Vagina (tissue), 2 donors: ENCODE measurements at places on chromosomes 16 and 17. TPM values are rescaled to one million over a fixed set of nuclear protein-coding genes. Genes with fewer than 3 reads are reported as not detected.

- DNase-seq: no peak
Observed at GRCh38 chr16:19857593-19858339, 26.9 kb downstream of the GPRC5B start.

DNA sequence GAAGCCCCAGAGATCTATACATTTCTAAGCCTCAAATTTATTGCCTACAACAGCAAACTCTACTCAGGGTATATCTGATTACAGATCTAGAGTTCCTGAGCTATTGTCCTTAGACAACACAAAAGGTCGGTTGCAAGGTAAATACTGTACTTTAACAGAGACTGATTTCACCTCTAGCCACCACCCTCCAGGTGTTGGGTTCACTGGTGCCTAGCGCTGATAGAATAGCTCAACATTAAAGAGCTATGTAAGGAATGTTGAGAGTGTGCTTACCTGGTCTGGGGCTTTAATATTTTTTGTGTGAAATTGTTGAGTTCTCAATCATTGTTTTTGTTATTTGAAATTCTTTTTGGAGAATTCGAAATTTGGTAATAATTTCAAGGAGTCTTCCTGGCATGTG, 277.0 kb upstream of the PSMD7 start:
- no peak for DNase-seq

- no peak for DNase-seq
Observed at GRCh38 chr17:48184721-48185120, 77.2 kb downstream of the SNX11 start.

- DNase-seq: no peak
Observed at GRCh38 chr17:44214230-44214494, 5.3 kb downstream of the UBTF start.

- DNase-seq: no peak
Observed at GRCh38 chr16:19710991-19711545, 7.0 kb downstream of the KNOP1 start.

DNA sequence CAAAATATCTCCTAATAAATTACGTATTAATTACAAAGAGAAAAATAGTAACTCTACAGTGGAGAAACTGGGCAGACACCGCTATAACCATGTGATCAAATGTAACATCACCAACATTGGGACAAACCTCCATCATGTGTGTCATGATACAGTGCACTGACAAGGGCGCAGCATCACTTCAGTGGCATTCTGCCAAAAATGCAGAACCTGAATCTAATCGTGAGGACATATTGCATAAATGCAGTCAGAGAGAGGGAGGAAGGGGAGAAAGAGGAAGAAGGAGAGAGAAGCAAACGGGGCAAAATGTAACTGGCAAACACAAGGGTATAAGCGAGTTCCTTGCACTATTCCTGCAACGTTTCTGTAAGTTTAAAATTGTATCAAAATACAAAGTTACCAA, 74.2 kb upstream of the MARCHF10 start:
- peak; percentile 22 for DNase-seq

DNA sequence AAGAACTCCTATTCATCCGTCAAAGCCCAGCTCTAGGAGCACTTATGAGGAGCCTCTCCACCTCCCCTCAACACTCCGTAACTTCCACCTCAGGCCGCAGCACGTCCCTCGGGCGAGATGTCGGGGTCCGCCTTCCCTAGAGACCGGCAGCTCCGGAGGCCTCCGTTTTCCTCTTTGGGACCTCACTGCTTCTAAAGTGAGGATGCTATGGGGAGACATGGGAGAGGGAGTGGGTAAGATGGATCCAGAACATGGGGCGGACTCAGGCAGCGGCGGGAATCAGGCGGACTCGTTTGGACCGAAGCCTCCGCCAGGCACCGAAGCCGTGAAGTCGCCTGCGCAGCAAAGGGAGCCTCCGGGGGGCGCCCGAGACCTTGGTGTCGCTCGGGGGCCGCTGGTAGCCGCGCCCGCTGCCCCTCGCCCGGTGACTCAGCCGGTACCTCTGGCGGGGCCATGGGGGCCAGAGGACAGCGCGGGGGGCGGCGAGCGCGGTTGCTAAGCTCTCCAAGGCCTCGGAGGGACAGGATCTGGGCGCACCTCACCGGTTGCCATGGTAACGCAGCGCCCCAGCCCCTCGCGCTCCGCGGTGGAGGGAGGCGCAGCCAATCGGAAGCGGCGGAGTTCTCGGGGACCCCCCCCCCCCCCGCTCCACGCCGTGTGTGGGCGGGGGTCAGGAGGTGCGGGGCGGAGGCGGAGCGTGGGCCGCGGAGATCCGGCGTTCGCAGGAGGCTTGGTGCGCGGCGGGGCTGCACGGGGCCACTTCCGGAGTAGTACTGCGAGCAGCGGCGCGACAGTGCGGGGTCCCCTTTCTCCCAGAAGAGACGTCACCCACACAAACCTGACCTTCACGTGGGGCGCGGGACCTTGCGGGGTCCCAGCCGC, 1.3 kb upstream of the HIC1 start:
- DNase-seq: no peak

DNA sequence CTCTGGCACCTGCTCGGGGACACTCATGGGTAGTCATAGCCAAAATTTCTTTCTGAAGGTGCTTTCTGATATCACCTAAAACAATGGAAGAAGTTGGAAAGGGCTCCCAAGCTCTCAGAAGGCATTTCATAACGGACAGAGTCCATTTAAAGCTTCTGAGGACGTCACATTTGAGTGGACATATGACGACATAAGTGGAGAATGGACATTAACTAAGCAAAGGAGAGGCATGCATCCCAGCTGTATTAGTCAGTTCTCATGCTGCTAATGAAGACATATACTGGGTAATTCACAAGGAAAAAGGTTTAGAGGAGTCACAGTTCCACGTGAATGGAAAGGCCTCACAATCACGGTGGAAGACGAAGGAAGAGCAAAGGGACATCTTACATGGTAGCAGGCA, 260.2 kb upstream of the DYNLRB2 start:
- DNase-seq: no peak

DNA sequence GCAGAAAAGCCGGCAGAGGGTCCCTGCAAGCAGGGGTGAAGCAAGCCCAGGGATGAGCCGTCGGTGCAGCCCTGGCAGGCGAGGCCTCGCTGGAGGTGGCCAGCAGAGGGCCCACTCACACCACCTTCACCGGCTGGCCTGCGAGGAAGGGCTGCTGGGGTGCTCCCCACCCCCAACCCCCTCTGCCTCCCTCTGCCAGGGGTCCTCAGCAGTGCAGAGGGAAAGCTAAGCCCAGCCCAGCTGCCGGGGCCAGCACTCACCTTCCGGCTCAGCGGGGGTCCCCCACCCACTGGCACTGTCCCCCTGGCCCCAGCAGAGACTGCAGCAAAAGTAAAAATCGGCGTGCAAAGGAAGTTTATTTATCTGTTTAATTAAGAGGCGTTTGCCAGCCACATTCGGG, 113.4 kb downstream of the ENGASE start:
- DNase-seq: no peak

GRCh38 chr17:64679710-64680216, 17.7 kb upstream of the SMURF2 start:
- no peak for DNase-seq

GRCh38 chr16:24652803-24653202, 76.6 kb upstream of the TNRC6A start:
- no peak for DNase-seq

DNA sequence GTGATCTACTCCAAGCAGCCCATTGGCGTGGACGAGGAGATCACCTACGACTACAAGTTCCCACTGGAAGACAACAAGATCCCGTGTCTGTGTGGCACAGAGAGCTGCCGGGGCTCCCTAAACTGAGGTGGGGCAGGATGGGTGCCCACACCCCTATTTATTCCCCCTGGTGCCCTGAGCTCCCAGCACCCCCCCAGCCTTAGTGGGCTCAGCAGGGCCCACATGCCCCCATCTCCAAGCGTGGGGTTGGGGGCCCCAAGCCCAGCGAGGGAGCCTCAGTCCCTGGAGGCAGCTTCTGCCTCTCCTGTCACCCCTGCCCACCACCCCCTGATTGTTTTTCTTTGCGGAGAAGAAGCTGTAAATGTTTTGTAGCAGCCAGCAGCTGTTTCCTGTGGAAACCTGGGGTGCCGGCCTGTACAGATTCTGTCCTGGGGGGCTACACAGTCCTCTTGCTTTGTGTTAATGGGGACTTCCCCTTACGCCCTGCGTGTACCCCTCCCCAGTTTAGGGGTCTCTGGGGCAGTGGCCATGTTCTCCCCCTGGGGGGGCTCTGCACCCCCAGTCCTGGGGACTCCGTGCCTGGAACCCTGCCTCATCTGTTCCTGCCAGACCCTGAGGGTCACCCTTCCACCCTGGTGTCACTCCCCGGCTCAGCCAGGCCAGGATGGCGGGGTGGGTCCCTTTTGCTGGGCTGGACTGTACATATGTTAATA, 953 bp upstream of the HSD3B7 start:
- DNase-seq: peak; percentile 85

GRCh38 chr17:75681289-75681688, 14.2 kb downstream of the SAP30BP start:
- DNase-seq: no peak

- DNase-seq: no peak
Observed at GRCh38 chr16:546909-547770, 13.1 kb upstream of the PRR35 start.

- DNase-seq: no peak
Observed at GRCh38 chr16:13291591-13292333, 390.4 kb downstream of the SHISA9 start.

DNA sequence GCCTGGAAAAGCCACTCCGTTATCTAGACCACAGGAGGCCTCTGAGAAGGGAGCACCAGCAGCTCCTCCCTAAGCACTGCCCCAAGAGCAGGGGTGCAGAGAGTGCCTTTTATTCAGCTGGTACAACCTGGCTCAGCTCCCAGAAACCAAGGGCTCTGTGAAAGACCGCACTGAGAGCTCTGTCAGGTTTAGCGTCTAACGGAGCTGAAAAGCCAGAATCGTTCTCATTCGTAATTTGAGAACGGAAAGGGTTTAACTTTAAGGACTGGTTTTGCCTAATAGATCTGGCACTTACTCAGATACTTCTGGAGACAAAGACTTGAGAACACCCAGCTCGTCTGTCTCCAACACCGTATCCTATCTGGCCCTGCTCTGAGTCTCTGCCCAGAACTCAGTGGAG, 13.5 kb downstream of the MPG start:
- DNase-seq: no peak

- no peak for DNase-seq
Observed at GRCh38 chr16:12201216-12201615, 224.7 kb downstream of the SNX29 start.

DNA sequence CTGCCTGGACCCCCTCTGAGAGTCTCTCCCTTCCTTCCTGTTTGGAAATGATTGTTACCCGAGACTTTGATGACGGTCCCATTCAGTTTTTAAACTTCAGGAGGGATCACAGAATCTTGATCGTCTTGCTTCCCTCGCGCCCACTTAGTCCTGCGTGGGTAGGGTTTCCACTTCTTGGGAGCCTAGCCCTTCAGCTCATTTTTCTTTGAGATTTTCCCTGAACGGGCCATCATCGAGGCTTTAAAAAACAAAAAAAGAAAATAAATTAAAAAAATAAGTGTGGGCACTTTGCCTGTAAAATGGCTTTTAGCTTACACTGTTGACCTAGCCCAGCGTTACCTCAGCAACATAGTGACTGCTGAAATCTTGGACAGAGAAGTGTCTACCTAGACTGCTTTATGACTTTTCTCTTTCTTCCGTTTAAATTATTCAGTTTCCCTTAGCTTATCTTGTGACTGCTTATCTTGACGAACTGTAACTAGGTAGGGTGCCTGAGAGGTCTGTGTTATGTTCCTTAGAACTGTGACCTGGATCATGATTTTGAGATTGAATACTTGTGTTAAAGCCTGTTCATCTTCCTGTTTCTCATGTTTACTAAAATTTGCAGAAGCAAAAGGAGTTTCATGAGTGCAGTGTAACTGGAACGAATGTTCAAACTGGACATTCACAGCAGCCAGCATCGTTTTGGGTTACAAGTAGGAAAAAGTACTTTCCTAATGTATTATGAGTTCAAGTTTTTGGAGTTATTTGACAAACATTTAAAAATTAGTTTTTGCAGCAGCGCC, 874 bp downstream of the WWP2 start:
- DNase-seq: no peak

DNA sequence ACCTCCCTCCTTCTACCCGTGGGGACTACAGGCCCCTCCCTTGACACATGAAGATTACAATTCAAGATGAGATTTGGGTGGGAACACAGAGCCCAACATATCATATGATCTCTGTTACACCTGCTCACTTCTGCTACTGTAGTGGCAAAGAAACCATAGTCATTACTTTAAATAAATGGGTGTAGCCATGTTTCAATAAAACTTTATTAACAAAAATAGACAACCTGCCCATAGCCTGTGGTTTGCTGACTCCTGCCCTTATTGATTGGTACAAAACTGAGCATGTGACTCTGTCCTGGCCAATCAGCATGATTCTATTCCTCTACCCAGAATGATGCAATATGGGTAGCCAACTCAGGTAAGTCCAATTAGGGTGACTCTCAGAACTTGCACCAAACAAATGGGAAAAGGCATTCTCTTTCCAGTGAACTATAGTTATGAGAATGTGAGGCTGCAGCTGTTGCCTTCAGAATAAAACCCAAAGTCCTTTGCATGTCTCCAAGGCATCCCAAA, 15.7 kb upstream of the ERCC4 start:
- no peak for DNase-seq

- no peak for DNase-seq
Observed at GRCh38 chr16:87966685-87967185, 15.5 kb downstream of the BANP start.

- no peak for DNase-seq
Observed at GRCh38 chr16:71479420-71479819, 9.7 kb downstream of the ZNF19 start.

GRCh38 chr17:965311-965989, 14.1 kb downstream of the NXN start:
- DNase-seq: no peak

DNA sequence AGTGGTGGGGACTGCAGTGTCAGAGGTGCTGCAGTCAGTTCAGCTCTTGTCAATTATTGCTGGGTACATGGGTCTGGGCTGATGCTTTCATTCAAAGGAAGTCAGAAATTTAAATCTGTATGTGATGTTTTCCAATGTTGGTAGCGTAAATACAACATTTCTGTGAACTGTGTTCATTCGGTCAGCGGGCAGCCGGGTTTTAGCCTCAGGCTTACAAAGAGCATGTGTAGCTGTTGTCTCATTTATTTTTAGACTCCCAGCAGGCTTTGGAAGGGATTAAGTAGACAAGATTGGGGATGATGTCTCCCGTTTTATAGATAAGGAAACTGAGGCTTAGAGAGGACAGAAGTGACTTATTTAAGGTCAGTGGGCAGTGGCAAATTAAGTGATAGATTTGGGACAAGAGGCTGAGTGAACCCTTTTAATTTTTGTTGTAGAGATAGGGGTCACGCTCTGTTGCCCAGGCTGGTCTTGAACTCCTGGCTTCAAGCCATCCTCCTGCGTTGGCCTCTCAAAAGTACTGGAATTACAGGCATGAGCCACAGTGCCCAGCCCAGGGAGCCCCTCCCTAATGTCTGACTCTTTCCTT, 8.1 kb downstream of the AQP8 start:
- no peak for DNase-seq

GRCh38 chr17:13502263-13502662, 99.5 kb downstream of the HS3ST3A1 start:
- DNase-seq: no peak

ITGB3 gene
- 6.1 TPM for total RNA-seq

XAF1 gene
- total RNA-seq: 43.0 TPM

SYCE1L gene
- total RNA-seq: 4.2 TPM

HBA2 gene
- 697 TPM for total RNA-seq

FZD2 gene
- 7.6 TPM for total RNA-seq

PABPN1L gene
- not detected for total RNA-seq

ARL5C gene
- total RNA-seq: not detected

TNFRSF17 gene
- not detected for total RNA-seq

ADAM11 gene
- 3.7 TPM for total RNA-seq

CA5A gene
- total RNA-seq: not detected

ZNF205 gene
- 14.2 TPM for total RNA-seq

TPSG1 gene
- total RNA-seq: not detected

NRN1L gene
- total RNA-seq: not detected

AGRP gene
- total RNA-seq: not detected
